ENCODE measurements at places on chromosomes 7 and 10.

DNA sequence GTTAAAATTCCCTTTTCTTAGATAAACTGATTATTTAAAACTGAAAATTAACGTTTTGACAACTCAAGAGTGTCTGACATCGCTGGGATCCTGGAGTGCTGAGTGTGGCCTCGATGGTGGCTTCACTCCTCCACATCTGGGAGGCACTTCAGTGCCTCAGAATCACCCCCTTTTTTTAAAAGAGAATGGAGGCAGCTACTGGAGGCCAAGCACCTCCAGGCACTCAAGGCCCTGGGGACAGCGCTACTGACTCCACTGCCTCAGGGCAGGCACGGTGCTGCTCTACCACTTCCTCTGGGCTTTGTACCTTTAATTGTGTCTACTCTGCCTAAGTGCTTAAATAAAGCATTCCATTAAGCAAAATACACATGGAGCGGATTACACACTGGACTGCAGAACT is 27.2 kb upstream of the NCAPG2 start:
- DNase-seq = no peak

- DNase-seq = no peak
These were observed 37.2 kb downstream of the DIP2C start for GRCh38 chr10:652233-652632.

DNA sequence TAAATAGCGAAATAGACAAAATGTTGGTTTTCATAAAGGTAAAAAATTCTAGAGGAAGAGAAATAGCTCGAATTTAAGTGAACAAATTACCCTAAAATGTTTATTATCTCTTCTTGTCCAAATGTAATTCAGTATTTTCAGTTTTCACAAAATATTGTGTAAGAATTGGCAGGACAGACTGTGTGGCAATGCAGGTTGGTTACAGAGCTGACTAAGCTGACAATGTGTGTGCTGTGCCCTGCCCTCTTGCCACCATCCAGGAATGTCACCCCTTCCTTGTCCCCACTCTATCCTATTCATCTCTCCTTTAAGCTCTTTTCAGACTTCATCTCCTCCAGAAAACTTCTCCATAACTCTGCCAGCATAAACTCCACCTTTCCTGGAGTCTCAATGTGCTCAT is 46.1 kb downstream of the COL28A1 start:
- no peak for DNase-seq

GRCh38 chr10:126398924-126399323 is 10.6 kb upstream of the ADAM12 start:
- no peak for DNase-seq

- no peak for DNase-seq
These were observed 43.5 kb downstream of the KMT2C start for GRCh38 chr7:152392254-152392653.
